ENCODE measurements at places on chromosomes 11 and 22.

DNA sequence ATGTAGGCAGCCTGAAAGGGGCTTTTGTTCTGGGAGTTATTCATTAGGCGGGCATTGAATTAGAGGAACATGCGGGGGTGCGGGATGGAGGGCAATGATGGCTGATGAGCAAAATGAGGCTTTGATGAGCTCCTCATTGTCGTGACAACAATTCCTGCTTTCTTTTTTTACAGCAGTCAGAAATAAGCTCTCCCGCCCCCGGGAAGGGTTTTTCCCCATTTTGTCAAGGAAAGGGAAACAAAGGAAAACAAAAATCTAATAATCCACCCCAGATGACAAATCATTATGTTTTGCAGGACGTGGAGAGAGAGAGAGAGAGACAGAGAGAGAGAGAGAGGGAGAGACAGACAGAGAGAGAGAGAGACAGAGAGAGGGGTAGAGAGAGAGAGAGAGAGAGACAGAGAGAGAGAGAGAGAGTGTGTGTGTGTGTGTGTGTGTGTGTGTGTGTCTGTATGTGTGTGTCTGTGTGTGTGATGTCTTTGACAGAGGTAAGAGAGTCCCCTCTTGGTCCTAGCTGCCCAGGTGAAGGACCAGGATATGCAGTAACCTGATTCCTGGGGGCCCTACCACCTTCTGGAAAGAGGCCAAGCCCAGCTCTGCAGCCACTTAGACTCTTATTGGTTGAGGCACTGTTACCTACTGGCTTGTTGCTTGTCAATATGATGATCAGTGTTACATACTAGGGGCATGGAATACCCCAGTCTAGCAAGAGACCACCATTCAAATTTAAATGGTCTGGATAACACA lies 46.7 kb upstream of the PARVA start:
- DNase-seq, result no peak

GRCh38 chr11:85123752-85124231 lies 503.4 kb downstream of the DLG2 start:
- no peak for DNase-seq

- no peak for DNase-seq
Measured at GRCh38 chr11:44507896-44508445, 57.5 kb upstream of the CD82 start.

- DNase-seq, result no peak
Measured at GRCh38 chr11:23885801-23886200, 611.1 kb upstream of the LUZP2 start.

GRCh38 chr22:38272373-38273134 lies at the start of gene TMEM184B:
Gene TMEM184B, minus strand, starts transcription at chr22:38273010. Its CDS starts 25,049 bp downstream, at chr22:38247961.
- DNase-seq, result peak; percentile 77

- no peak for DNase-seq
Measured at GRCh38 chr11:19951558-19952115, 208.6 kb downstream of the DBX1 start.

DNA sequence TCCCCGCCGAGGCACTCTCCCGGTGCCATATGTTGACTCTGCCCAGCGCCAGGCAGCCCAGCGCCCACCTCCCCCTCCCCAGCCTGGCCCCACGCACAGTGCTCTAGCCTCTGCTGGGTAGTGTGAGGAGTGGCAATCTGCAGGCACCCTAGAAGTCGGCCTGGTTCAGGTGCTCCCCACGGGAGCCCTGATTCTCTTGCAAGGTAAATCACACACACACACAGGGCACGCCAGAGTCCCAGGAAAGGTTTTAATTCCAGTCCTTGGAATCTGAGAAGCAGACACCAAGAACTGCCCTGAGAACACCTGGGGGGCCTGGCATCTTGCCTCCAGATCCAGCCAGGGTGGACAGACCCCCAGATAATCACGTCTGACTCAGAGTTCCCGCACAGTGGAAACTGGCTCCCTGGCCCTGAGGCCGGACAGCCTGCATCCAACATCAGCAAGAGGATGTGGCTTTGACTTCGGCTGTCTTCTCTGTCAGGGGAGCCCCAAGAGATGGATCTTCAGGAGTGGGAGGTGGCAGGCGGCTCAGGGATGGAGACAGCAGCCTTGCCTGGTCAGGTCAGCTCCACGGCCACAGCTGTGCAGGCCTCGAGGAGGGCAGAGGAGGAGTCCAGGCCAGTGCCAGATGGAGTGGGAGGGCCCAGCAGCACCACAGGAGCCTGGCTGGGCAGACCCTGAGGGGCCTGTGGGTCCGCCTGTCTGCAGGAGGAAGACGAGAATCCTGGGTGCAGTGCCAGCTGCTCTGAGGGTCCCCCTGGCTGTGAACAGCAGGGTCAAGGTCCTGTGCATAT lies 1.1 kb upstream of the RIN1 start:
- DNase-seq, result no peak

DNA sequence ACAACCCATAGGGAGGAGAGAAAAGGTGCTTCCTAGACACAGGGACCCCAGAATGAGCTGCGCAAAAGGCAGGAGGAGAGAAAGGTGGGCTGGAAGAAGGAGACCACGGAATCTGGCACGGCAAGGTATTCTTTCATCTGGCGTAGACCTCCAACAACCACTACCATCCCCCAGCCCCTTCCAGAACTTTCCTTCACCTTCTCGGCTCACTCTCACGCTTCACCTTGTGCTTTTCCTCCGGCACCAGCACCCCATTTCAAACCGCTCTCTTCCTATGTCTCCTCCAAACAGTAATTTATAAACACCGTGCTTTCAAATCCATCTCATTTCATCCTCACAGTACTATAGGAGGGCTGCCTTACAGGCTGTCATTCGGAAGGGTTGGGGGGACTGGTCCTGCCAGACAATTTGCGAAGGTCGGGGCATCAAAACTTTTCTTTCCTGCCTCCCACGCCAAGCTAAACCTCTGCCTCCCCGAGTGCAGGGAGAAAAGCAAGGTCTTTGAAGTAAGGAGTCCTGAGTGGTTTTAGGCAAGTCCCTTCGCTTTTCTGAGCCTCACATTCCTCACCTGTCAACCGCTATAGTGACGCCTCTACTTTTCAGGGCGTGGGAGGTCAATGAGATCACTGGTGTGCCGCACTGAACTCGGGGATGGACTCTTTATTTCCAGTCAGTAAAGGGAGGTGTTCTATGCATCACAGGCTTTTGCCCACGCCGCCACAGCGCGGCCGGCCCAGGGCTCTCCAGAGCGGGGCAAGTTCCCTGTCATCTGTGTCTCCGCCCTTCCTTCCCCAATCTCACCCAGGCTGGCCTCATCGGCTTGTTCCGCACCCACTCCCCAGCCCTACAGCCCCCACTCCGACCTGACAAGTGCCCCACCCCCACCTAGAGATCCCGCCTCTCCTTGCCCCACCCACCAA lies 800 bp downstream of the KCTD21 start:
- no peak for DNase-seq

DNA sequence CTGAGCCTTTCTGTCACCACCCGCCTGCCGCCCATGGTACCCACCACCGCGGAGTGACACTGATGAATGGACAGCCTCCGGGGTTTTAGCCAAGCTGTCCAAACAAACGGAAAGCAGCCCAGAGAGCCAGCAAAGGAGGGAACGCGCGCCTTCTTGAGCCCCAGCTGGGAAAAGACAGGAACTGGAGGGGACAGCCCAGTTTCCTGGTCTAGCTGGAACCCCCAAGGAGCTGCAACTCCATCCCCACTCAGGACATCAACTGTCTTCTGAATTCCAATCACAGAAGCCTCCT lies 33.7 kb downstream of the SHISAL1 start:
- no peak for DNase-seq

DNA sequence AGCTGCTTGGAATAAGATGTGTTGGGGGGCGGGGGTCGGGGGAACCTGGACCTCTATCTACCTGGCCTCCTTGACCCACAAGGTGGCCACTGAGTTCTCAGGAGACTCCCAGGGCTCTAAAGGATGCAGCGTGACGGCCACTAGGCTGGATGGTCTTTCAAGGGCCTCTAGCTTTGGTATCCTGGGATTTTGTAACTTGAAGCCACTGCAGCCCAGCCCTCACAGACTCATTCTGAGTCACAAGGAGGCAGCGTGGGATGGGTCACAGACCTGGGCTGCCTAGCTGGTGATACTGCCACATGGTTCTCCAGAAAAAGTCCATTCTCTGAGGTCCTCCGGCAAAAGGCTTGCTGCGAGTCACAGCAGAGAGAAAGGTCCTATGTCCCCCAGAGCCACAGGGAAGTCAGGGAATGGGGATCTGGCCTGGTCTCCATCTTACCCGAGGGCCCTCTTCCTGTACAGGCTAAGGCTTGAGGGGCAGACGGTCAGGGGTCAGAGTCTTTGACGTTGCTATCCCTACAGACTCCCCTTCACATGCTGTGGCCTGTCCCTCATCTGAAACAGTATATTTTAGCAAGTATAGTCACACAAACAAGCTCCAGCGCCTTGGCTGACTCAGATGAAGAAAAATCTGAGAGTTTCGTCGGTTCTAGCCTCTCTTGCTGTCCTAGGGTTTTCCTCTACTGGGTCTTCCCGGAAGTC lies 52.4 kb downstream of the KCNC1 start:
- no peak for DNase-seq

DNA sequence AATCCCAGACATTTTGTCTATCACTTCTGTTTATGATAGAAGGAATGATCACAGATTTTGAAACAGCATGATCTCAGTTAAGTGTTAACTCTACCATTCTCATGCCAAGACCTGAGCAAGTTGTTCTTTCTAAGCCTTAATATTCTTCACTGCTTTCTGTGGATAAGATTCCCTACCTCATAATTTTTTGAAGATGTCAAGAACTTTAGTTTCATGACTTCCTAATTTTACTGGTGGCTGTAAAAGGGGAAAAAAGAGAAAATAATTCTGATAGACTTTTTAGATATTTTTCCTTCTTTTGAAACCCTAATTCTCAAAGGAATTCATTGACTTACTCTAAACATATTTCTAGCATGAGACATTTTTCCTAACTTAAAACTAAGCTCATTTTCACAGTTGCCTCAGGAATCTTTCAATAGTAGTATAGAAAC lies 520.0 kb upstream of the LUZP2 start:
- DNase-seq, result no peak

GRCh38 chr11:18013790-18014507 lies 1.1 kb upstream of the SERGEF start:
- no peak for DNase-seq

DNA sequence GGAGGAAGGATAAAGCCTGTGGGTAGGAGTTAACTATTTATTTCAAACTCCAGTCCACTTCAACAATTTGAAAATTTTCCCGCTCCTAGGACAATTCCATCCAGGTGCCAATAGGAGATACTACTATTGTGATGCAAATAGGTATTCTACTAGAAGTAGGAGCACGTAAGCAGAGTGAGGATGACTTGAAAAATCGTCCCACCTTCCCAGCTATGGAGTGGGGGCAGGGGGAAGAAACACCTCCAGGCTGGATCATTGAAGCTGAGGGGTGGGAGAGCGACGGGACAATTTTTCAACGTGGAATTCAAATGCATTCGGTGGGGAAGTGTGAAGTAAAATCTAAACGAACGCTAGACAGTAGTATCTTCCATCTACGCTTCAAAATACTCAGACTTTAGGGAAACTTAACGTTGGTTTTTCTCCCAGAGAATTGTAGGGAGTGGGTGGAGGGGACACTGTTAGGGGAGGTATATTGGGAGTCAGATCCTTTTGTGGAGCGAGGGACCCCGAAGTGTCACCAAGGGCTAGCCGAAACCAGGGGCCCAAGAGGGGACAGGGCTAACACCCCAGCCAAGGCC lies 523 bp upstream of the ARHGAP42 start:
- no peak for DNase-seq

DNA sequence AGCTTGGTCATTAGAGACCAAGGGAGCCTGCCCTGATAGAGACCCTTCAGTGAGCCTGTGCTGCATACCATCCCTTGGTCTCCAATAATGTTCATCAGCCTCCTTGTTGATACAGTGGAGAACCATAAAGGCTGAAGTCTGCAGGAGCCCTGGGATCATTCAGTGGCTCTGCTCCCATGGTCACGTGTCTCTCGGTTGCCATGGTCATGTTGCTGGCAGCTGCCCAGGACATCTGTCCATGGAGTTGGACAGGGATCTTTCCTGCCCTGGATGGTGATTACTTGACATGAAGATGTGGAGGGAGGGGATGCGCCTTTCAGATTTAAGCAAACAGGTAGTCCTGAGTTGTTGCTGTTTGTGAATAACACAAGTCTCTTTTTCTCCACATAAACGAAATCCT lies 38.2 kb downstream of the CYB5R2 start:
- DNase-seq, result no peak

GRCh38 chr22:46972901-46973831 lies 210.7 kb downstream of the TBC1D22A start:
- no peak for DNase-seq

GRCh38 chr11:93579187-93579751 lies 36.1 kb upstream of the SMCO4 start:
- DNase-seq, result no peak

DNA sequence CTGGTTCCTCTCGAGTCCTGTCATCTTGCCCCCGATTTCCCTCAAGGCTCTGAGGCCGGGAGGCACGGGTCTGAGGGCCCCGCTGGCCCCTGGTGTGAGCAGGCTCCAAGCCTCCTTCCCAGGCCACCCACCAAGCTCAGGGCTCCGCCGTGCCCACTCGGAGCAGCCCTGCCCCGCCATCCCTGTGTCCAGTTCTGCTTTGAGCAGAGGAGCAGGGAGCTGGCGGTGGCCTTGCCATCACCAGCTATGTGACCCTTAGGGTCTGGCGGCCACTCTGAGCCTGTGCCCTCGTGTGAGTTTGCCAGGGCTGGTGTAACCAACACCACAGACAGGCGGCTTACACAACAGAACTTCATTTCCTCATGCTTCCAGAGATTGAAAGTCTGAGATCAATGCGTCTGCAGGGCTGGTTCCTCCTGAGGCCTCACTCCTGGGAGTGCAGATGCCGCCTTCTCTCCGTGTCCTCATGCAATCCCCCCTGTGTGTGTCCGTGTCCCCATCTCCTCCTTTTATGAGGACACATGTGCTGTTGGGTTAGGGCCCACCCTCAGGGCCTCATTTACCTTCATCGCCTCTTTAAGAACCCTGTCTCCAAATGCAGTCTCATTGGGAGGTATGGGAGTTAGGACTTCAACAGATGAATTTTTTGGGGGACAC lies 36.5 kb upstream of the CELSR1 start:
- no peak for DNase-seq

- no peak for DNase-seq
Measured at GRCh38 chr11:64265176-64266160, 14.1 kb downstream of the PLCB3 start.

DNA sequence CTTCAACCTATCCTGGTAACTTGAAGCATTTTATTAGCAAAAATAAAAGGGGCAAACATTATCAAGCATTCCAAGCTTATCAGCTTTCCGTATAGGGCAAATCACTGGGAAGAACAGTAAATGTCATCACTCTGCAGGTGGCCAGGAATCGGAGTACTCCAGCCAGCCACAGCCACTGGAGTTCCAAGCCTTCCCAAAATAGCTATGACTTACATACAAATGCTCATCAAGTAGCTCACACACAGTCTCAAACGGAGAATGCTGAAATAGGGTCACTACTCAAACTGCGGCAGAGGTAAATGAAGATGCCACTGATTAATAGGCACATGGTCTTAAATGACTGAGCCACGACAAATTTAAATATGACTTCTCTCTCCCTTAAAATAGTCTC lies 2.1 kb downstream of the USP28 start:
- DNase-seq, result no peak

DNA sequence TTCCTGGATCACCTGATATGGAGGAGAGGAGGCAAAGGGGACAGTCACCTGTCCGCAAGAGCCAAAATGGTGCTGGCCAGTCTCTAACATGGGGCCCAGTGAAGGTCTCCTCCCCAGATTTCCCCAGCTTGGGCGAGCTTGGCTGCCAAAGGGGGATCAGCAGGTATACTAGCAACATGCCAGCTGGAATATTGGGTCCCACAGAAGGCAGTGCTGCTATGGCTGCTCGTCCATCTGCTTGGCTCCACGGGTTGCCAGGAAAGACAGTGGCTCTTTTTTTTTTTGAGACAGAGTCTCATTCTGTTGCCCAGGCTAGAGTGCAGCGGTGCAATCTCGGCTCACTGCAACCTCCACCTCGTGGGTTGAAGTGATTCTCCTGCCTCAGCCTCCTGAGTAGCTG lies 12.7 kb upstream of the KAT5 start:
- DNase-seq, result no peak

All from activated CD4-positive, alpha-beta T cell treated with anti-CD3 and anti-CD28 coated beads, Interleukin-2, amount 50 U/mL, for 1 hour (primary cell).